ENCODE measurements at places on chromosomes 7 and 10.

DNA sequence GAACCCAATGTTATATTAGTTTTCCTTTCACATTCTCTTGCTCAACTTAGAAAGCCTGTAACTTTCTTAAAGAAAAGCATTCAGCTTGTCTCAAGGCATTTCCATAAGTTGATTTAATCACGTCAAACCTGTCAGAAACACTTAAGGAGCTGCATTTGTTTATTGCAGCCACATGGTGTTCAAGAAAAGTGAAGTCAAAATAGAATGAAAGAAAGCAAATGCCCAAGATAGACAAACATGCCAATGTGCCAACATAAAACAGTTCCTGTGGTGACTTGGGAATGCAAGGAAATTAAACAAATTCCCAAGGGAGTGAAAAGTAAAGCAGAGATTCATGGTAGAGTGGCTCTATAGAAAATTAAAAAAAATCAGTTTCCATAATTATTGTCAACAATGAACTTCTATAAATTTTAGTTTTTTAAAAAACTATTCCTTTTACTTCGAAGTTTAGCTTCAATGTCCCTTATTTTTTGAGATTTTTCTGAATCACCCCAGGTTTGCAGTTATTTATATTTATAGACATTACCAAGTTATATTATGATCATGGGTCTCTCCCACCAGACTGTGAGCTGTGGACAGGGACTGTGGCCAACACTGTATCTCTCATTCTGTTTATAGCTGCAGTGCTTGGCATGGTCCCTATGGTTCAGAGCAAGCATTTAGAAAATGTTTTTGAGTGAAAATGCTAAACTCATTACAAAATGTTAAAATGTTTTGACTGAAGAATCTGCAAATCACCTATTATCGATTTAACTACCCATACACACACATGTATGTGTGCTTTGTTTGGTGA is 887.4 kb downstream of the REEP3 start:
- no peak for DNase-seq

- DNase-seq: no peak
These were observed 28.2 kb upstream of the ZPBP start for GRCh38 chr7:50121286-50121685.

DNA sequence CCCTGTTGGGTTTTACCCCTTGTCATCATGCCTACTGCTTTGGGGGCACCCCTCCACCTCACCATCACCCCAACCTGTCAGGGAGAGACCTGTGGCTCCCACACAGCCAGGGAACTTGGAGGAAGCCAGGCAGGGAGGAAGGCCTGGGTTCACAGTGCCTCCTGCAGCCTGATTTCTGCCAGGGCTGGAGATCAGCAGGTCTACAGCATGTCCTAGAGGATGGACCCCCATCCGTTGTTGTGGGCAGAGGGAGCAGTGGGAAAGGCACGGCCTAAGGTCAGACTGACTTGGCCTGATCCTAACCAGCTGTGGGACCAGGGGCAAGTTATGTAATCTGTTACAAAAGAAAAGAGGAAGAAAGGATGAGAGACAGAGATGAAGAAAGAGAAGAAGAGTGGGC is 28.2 kb downstream of the ZCCHC24 start:
- DNase-seq: no peak

DNA sequence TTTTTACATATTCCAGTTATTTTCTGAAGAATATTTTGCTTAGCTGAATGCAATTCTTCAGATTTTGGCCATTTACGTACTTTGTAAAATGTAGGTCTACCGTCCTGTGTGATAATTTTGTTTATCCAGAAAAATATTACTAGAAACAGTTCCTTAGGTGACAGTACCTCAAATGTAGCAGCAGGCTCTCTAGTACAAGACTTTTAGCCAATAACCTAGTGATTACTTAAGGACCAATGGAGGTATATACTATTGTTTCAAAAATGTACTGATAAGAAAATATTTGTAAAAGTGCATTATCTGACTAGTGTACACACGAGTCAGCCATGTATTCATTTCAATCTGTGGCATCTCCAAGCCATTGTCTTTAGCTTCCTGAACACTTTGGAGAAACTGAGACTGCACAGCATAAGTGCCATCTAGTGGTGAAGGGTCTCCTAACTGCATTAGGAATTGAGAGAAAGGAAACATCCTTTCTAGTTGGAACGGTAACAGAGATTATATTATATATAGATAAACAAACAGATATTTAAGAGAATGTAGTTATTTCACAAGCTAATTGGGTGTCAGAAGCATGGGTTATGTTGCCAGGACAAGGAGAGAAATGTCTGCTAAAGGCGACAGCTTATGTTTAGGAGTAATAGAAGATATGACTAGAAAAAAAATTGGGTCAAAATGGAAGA is 23.7 kb downstream of the RTKN2 start:
- peak; percentile 81 for DNase-seq

- DNase-seq: no peak
These were observed 327.4 kb downstream of the SORCS1 start for GRCh38 chr10:106836933-106837663.

DNA sequence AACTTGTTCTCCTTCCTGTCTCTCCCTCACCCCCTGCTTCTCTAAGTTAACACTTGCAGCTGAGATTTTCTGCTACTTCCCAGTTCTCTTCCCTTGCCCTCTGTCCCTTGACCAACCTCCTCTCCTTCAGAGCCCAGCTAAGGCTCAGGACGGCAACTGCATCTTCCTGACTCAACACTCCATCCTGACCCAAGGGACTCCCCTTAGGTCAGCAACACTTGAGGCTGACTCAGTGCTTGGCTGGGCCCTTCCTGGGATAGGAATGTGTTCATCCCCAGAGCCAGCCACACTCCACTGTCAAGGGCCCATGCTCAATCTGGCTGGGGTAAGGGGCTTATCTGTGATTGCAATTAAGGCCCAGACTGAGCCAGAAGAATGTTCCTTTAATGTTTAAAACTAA is 3.4 kb downstream of the CALHM2 start:
- DNase-seq: peak; percentile 97

- DNase-seq: no peak
These were observed 376.5 kb upstream of the C7orf33 start for GRCh38 chr7:148214101-148214500.

DNA sequence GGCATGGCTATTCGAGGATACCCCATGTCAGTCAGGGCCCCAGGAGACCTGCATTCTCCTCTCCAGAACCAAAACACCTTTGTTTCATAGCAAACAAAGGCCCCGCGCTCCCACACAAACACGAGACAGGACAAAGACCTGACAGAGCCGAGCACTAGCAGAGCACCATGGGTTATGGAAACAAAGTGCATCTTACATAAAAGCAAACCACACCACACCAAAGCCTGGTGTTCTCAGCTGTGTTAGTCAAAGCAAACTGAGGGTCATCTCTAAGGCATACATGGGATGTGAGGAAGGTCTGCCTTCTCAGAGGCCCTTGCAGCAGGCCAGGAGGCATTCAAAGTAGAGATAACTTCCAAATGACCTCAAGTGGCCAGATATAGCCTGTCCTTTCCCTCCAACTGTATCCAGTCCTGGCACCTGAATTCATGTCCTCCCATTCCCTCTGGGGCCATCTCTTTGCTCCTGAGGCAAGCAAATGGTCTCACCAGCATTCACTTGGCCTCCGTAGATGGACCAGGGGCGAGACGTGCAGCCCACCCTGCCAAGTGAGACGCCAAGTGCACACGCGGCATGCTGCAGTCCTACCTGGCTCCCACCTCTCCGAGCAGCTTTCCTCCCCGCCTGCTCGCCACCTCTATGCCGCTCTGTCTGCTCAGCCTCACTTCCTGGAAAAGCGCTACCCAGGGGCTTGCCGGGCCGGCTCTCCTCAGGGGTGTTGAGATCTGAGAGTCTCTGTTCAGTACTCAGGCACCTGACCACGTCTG is 45.3 kb upstream of the PDLIM1 start:
- no peak for DNase-seq

All from GM23248 (cell line).